ENCODE measurements at places on chromosomes 13 and 19. TPM values are rescaled to one million over a fixed set of nuclear protein-coding genes. Genes with fewer than 3 reads are reported as not detected.

FXYD3 gene
- 7.4 TPM for polyA plus RNA-seq

- H3K27ac ChIP-seq, result no peak overlapping the region
- H3K4me3 ChIP-seq, result no peak overlapping the region
- DNase-seq, result peak; percentile 43
- no peaks in the 10 kb centered on the region for H3K27me3 ChIP-seq
These were observed 3.3 kb downstream of the EEF2 start for GRCh38 chr19:3981736-3982681.

DNA sequence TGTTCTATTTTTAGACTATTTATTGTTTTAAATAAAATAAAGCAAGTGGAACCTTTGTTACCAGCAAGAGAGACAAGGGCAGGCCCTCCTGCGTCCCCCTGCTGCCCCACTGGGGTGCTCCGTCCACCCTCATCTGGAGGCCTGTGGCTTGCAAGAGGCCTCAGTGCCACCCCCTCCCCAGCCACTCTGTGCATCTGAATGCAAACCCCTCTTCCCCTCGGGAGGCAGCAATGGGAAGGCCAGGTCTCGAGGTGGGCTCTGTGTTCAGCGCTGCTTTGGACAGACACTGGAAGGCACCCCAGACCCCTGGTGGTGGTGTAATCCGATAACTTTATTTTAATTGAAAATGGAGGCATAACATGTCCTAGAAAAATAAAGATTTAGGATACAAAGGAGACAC is 4.6 kb downstream of the SIX5 start:
- H3K27ac ChIP-seq, result peak overlapping the region; percentile 24
- H3K4me3 ChIP-seq, result no peak overlapping the region
- H3K36me3 ChIP-seq, result no peaks in the 10 kb centered on the region

- H3K36me3 ChIP-seq, result peaks cover 2% of the 10 kb centered on the region
- H3K27me3 ChIP-seq, result no peaks in the 10 kb centered on the region
- no peak overlapping the region for H3K4me3 ChIP-seq
- DNase-seq, result no peak
These were observed 8.1 kb downstream of the MRPL4 start for GRCh38 chr19:10260141-10260584.

DNA sequence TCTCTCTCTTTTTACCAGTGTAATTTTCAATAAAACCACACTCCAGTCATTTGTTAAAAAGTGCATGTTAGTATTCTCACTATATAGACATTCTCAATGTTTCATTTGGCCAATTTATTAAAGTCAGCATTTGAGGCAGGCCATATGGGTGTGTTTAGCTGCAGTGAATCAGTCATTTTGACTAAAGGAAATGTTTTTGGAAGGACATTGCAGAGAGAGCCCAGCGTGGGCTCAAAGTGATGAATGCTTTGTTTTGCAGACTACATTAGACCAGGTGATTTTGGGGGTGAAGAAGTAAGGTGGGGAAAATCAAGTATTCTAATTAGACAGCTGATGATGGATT is 116.7 kb downstream of the POSTN start:
- H3K36me3 ChIP-seq, result no peaks in the 10 kb centered on the region
- no peak overlapping the region for H3K27ac ChIP-seq
- no peak overlapping the region for H3K4me3 ChIP-seq
- DNase-seq, result no peak

GRCh38 chr13:44967704-44968433 is 21.4 kb downstream of the NUFIP1 start:
- no peaks in the 10 kb centered on the region for H3K27me3 ChIP-seq
- H3K4me3 ChIP-seq, result no peak overlapping the region
- no peaks in the 10 kb centered on the region for H3K4me1 ChIP-seq
- H3K27ac ChIP-seq, result no peak overlapping the region
- no peak for DNase-seq
- no peaks in the 10 kb centered on the region for H3K36me3 ChIP-seq

DNA sequence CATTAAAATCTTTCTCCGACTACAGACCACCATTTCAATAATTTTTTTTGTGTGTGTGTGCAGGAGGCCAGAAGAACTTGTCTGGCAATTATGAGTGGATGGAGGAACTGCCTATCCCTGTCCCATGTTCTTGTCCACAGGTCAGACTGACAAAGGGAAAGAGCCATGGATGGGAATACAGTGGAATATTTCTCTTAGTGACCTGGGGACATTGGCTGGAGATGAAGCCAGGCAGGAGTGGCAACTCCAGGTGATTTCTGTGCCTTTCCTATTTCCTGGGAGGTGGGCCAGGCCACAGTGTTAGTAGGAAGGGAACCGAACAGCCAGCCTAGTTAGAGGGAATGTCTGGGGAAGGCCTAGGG is 3.7 kb downstream of the PSG9 start:
- no peaks in the 10 kb centered on the region for H3K36me3 ChIP-seq
- no peaks in the 10 kb centered on the region for H3K27me3 ChIP-seq
- no peak overlapping the region for H3K4me3 ChIP-seq
- no peak for DNase-seq
- H3K27ac ChIP-seq, result no peak overlapping the region
- no peaks in the 10 kb centered on the region for H3K4me1 ChIP-seq

- no peak for DNase-seq
- no peak within 1 kb of the TSS for H3K27ac ChIP-seq
- H3K36me3 ChIP-seq, result no peaks in the 10 kb centered on the region
- no peaks in the 10 kb centered on the region for H3K27me3 ChIP-seq
- H3K4me1 ChIP-seq, result no peaks in the 10 kb centered on the region
These were observed at the start of gene DCT for GRCh38 chr13:94479616-94480015. DCT (minus strand) TSS chr13:94479682; CDS start chr13:94479255, 427 bp downstream.

- no peak overlapping the region for H3K4me3 ChIP-seq
- H3K27ac ChIP-seq, result no peak overlapping the region
- no peaks in the 10 kb centered on the region for H3K4me1 ChIP-seq
- no peaks in the 10 kb centered on the region for H3K27me3 ChIP-seq
- DNase-seq, result no peak
These were observed 1300.7 kb downstream of the PCDH9 start for GRCh38 chr13:65929436-65929835.

DNA sequence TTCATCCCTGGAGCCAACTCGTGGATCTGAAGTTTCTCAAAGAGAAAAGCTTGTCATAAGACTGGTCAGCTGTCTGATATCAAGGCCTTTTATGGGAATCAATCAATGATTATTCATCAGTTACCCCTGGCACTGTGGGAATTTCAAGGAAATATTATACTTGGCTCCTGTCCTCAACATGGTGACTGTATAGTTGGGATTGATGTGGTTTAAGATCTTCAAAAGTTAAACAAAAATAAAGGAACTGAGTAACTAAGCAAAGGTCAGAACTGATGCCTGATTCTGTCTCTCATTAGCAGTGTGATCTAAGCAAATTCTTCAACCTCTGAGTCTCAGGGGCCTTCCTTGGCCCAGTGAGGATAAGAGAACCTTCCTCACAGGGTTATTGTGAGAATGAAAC is 22.2 kb upstream of the SERPINE3 start:
- no peak for DNase-seq
- no peaks in the 10 kb centered on the region for H3K36me3 ChIP-seq
- H3K4me3 ChIP-seq, result no peak overlapping the region
- no peaks in the 10 kb centered on the region for H3K27me3 ChIP-seq
- H3K27ac ChIP-seq, result no peak overlapping the region
- H3K4me1 ChIP-seq, result peaks cover 8% of the 10 kb centered on the region

- no peak overlapping the region for H3K27ac ChIP-seq
- H3K27me3 ChIP-seq, result no peaks in the 10 kb centered on the region
- no peak overlapping the region for H3K4me3 ChIP-seq
- DNase-seq, result no peak
- H3K4me1 ChIP-seq, result no peaks in the 10 kb centered on the region
These were observed 14.0 kb upstream of the MYADM start for GRCh38 chr19:53853707-53854106.

SIGLEC12 gene
- polyA plus RNA-seq, result 0.75 TPM

DNA sequence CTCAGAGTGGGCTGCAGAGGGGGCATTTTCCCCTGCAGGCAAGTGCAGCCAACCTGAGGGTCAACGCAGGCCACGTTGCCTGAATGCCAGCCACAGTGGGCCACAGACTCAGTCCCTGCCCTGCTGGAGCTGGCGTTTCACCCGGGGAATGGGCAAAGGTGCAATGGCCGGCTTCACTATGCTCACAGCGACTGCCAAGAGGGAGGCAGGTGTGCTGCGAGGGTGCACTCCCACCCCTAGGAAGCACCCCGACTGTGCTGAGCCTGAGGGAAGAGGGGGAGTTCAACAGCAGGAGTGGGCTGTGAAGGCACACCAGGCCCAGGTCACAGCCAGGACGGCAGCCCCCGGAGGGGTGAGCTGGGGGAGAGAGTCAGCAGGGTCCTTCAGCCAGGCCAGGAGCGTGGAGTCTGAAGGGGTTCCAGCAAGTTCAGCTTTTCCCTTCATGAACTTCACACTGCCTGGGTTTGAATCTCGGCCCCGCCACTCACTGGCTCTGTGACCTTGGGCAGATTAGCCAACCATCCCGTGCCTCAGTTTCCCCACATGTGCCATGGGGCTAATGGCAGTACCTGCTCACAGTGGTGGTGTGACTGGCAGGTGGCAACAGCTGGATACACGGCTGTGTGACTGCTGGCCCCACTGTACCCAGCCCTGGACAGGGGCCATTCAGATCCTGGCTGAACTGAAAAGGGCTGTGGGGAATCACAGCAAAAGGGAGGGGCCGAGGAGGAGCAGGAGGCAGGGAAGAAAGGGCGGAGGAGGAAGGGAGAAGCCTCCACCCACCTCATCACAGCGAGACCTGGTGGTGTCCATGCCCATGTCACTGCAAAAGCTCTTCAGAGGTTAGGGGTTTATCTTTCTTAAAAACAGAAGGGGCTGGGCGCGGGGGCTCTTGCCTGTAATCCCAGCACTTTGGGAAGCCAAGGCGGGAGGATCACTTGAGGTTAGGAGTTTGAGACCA is 7.6 kb downstream of the TRAPPC6A start:
- H3K36me3 ChIP-seq, result no peaks in the 10 kb centered on the region
- no peaks in the 10 kb centered on the region for H3K27me3 ChIP-seq
- DNase-seq, result no peak

- no peak overlapping the region for H3K4me3 ChIP-seq
- no peaks in the 10 kb centered on the region for H3K4me1 ChIP-seq
- no peaks in the 10 kb centered on the region for H3K27me3 ChIP-seq
- no peak for DNase-seq
- H3K27ac ChIP-seq, result no peak overlapping the region
These were observed 8.4 kb upstream of the LENG8 start for GRCh38 chr19:54440641-54441040.

DNA sequence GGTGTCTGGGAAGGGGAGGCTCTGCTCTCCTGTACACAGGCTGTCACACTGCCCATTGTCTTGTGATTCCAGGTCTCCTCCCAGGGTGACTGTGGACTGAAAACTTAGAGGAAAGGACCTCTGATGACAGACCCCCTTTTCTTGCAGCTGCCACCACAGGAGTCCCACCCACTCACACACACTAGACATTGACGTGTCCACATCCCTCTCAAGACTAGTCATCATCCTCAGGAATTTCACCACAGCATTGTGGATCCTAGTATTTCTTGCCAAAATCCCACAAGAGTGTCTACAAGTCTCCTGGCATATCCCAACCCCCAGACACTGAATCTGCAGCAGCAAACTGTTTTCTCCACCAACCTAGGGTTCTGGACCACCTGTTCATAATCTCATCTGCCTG is 5.3 kb downstream of the ZNF85 start:
- no peaks in the 10 kb centered on the region for H3K27me3 ChIP-seq
- H3K36me3 ChIP-seq, result no peaks in the 10 kb centered on the region
- DNase-seq, result no peak
- no peaks in the 10 kb centered on the region for H3K4me1 ChIP-seq
- no peak overlapping the region for H3K27ac ChIP-seq
- no peak overlapping the region for H3K4me3 ChIP-seq

DNA sequence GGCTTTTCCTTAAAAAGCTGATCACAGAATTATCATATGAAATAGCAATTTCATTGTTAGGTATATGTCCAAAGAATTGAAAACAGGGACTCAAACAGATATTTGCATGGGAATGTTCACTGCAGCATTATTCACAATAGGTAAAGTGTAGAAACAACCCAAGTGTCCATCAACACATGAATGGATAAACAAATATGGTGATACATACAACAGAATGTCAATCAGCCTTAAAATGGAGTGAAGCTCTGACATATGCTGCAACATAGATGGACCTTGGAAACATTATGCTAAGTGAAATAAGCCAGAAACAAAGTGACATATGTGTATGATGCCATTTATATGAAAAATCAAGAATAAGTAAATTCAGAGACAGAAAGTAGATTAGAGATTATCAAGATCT is 6.1 kb upstream of the CEACAM1 start:
- no peak for DNase-seq
- no peak overlapping the region for H3K27ac ChIP-seq

GRCh38 chr13:89465366-89465765 is 1794.2 kb downstream of the SLITRK5 start:
- no peaks in the 10 kb centered on the region for H3K36me3 ChIP-seq
- DNase-seq, result no peak
- no peak overlapping the region for H3K4me3 ChIP-seq
- H3K27me3 ChIP-seq, result no peaks in the 10 kb centered on the region
- no peak overlapping the region for H3K27ac ChIP-seq
- H3K4me1 ChIP-seq, result no peaks in the 10 kb centered on the region

DNA sequence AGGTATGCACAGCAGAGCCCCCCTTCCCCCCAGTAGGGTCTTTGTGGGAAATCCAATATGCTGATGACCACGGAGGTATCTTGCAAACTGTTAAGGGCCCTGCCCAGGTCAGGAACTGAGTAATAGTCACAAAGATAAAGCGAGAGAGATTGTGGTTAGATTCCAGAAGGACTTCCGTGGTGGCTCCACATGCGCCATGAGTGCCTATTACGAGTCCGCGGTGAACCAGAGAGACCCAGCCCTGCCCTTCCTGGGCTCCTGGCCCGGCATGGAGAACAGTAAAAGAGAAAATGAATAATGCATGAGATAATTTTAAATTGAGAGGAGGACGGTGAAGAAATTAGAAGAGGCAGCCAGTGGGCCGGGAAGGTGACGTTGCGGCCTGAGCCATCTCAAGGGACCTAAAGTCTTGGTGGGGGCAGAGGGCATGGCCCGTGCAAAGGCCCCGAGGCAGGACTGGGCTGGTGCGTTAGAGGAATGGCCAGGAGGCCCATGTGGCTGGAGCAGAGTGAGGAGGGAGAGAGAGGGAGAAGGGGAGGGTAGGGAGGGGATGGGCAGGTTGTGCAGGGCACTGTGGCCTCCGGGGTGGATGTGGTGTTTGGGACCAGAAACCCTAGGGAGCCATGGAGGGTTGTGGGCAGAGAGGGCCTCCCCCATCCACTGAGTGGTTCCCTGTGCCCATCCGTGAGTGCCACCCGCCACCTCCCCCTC is 46.6 kb upstream of the NFIC start:
- H3K36me3 ChIP-seq, result no peaks in the 10 kb centered on the region
- no peaks in the 10 kb centered on the region for H3K4me1 ChIP-seq
- H3K4me3 ChIP-seq, result no peak overlapping the region
- H3K27ac ChIP-seq, result no peak overlapping the region
- no peaks in the 10 kb centered on the region for H3K27me3 ChIP-seq
- DNase-seq, result peak; percentile 28

GJB6 gene
- 0.25 TPM for polyA plus RNA-seq

GRCh38 chr19:18660051-18660910 is 23.2 kb upstream of the CRTC1 start:
- H3K36me3 ChIP-seq, result no peaks in the 10 kb centered on the region
- DNase-seq, result peak; percentile 93
- no peaks in the 10 kb centered on the region for H3K4me1 ChIP-seq
- no peak overlapping the region for H3K4me3 ChIP-seq
